SJSA1 (cell line): ENCODE measurements at places on chromosomes 5 and 9. TPM values are rescaled to one million over a fixed set of nuclear protein-coding genes. Genes with fewer than 3 reads are reported as not detected.

IL13 gene
- not detected in 2 replicates for total RNA-seq

GRCh38 chr5:50767588-50767987 is 101.2 kb downstream of the PARP8 start:
- H3K4me1 ChIP-seq, result no peaks in the 10 kb centered on the region
- H3K4me3 ChIP-seq, result no peak overlapping the region
- DNase-seq, result no peak
- H3K36me3 ChIP-seq, result peaks cover 14% of the 10 kb centered on the region; the same call in 1 of the 2 replicates

DNA sequence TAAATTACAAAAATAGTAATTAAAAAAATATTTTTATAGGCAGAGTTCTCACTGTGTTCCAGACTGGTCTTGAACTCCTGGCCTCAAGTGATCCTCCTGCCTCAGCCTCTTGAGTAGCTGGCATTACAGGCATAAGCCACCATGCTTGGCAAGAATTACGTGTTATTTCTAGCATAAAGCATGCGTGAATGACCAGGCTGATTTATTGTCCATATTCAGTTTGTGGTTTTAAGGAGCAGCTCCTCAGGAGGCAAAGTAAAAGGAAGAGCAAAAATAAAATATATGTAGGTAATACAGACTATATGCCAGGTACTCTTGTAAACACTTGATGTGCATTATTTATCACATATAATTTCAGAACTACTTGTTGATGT is 7.1 kb upstream of the CD180 start:
- H3K4me3 ChIP-seq, result no peak overlapping the region
- no peak for DNase-seq
- H3K27ac ChIP-seq, result no peak overlapping the region
- no peaks in the 10 kb centered on the region for H3K27me3 ChIP-seq
- H3K36me3 ChIP-seq, result no peaks in the 10 kb centered on the region
- peaks cover 6% of the 10 kb centered on the region; the same call in 1 of the 2 replicates for H3K4me1 ChIP-seq

DNA sequence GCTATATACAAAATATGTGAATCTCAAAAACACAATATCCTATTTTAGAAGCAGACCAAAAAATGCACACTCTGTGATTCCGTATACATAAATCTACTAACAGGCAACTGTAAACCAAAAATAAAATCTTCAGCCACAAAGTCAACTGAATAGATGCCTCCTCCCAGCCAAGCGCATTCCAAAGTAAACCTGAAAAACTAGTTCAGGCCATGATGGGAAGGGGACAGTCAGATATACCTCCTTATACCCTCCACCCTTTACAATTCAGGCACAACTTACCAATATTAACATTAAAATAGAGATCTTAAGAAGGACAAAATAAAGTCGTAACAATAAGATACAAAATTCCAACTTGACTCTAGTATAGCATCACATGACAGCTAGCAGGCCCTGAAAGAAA is 1604.5 kb upstream of the NUDT12 start:
- no peak overlapping the region for H3K27ac ChIP-seq
- no peak overlapping the region for H3K4me3 ChIP-seq
- no peaks in the 10 kb centered on the region for H3K4me1 ChIP-seq
- no peak for DNase-seq
- H3K27me3 ChIP-seq, result no peaks in the 10 kb centered on the region

GRCh38 chr5:154878642-154879335 is 20.4 kb downstream of the CNOT8 start:
- no peak for DNase-seq
- no peaks in the 10 kb centered on the region for H3K27me3 ChIP-seq
- H3K4me3 ChIP-seq, result no peak overlapping the region
- H3K4me1 ChIP-seq, result no peaks in the 10 kb centered on the region
